Endothelial cell of umbilical vein (primary cell): ENCODE measurements at places on chromosomes 7 and 10. TPM values are rescaled to one million over a fixed set of nuclear protein-coding genes. Genes with fewer than 3 reads are reported as not detected.
A peak's percentile ranks its signal among the peaks of the same experiment; 100 is the strongest.

RBP3 gene
- not detected in 2 replicates for total RNA-seq

LIPM gene
- not detected in 2 replicates for total RNA-seq

DPYSL4 gene
- total RNA-seq, result 32.9 and 60.0 TPM in 2 replicates

FAM131B gene
- 1.4 and 1.6 TPM in 2 replicates for total RNA-seq

IGFBP3 gene
- total RNA-seq, result 8.1 and 10.1 TPM in 2 replicates

DNA sequence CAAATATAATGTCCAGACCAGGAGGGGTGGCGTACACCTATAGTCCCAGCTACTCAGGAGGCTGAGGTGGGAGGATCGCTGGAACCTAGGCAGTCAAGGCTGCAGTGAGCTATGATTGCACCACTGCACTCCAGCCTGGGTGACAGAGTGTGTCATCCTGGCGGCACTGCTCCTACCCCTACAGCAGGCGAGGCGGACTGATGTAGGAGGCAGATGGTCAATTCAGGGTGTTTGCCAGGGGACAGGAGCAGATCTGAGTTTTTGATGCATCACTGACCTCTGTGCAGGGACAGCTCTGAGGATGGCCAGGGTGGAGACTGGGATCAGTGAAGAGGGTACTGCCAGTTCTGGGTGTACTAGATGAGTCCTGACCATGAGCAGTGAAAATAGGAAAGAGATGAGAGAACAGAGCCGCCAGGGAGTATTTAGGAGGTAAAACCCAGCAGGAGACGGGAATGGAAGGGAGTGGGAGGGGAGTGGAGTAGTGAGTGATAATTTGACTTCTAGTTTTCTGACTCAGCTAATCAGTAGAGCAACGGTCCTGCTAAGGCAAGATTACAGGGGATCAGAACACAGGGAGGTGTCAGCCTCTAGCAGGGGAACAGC lies 75.3 kb downstream of the HIP1 start:
- DNase-seq, result no peak

- no peak for DNase-seq
These were observed 95.9 kb upstream of the TNRC18 start for GRCh38 chr7:5519515-5519928.

GRCh38 chr10:21891439-21891838 lies 112.1 kb downstream of the DNAJC1 start:
- DNase-seq, result no peak

DNA sequence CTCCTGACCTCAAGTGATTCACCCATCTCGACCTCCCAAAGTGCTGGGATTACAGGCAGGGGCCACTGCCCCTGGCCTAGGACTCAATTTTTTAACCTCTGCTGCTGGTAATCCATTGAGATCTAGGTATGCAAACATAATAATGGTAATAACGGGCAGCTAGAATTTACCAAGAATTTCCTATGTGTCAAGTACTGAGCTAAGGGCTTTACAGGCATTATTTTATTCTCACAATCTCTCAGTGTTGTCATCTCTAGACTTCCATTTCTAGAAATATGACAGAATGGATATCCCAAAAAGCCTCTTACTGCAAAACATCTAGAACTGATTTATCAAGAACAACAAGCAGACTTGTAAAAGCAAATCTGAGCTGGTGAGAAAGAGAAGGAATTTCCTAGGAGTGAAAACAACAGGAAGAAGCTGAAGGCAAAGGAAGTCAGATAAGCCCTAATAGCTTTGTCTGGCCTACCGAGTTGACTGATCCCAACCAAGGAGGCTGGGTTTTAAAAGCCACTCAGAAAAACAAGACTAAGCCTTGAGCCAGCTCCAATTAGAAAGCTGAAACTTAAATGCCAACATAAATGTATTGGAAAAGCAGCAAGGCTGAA lies 70.6 kb downstream of the CCDC71L start:
- DNase-seq, result peak; percentile 98

- no peak for DNase-seq
These were observed 41.0 kb upstream of the AMPH start for GRCh38 chr7:38671911-38672905.

- DNase-seq, result peak; percentile 2
These were observed 395.1 kb upstream of the GALNT17 start for GRCh38 chr7:70736715-70737460.

DNA sequence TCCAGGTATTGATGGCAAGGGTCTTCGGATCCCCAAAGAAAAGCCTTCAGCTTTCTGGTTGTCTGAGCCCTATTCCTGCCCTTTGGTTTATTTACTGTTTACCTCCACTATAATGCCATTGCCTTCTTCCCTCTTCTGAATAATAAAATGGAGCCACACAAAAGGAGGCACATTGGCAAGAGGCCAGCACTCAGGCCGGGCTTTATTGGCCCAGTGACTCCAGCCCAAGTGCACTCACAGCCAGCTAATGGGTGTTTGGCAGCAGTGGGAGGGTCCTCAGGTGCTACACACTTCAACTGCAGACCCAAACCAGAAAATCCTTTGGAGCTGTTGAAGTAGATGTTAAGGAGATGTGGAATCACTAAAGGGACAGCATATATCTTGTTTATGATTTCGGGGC lies 336.0 kb downstream of the PLXNA4 start:
- peak; percentile 42 for DNase-seq

GRCh38 chr7:69814421-69814962 lies 216.2 kb downstream of the AUTS2 start:
- no peak for DNase-seq
